ENCODE measurements at places on chromosomes 12 and 14.

DNA sequence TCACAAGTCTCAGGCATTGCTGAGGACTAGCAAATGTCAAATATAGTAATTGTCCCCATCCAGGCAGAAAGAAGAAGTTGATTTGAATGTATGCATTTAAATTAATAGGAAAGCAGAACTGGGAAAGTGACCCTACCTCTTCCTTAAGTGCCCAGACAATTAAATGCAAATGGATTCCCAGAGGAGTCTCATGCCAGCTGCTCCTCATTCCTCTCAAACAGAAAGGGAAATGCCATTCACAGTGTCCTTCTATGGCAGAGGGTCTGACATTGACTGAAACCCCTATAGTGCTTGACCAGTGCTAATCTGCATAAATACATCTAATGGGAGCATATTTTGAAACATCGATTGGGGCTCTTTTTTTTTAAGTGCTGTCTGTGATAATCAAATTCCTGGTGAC lies 292.4 kb upstream of the SEL1L start:
- DNase-seq = no peak

DNA sequence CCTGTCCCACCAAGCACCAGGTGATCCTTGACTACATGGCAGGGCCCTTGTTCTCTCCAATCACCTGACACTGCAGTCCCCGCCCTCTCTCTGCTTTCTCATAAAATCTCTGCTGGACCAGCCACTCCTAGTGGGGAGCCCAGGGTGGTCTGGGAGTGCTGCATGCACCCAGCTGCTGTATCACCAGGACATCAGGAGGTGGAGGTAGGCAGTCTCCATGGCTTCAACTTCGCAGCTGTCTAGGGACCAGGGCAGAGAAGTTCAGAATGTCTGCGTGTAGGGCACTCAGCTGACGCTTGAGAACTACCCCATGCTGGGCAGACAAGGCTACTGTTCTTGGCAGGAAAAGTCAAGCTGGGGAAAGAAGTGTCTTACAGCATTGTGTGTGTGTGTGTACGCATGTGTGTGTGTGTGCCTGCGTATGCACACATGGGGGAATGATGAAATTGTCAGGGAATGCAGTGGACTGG lies 2.6 kb downstream of the WSCD2 start:
- DNase-seq = no peak

- DNase-seq = no peak
Measured at GRCh38 chr12:20716985-20717384, 21.9 kb downstream of the SLCO1C1 start.

DNA sequence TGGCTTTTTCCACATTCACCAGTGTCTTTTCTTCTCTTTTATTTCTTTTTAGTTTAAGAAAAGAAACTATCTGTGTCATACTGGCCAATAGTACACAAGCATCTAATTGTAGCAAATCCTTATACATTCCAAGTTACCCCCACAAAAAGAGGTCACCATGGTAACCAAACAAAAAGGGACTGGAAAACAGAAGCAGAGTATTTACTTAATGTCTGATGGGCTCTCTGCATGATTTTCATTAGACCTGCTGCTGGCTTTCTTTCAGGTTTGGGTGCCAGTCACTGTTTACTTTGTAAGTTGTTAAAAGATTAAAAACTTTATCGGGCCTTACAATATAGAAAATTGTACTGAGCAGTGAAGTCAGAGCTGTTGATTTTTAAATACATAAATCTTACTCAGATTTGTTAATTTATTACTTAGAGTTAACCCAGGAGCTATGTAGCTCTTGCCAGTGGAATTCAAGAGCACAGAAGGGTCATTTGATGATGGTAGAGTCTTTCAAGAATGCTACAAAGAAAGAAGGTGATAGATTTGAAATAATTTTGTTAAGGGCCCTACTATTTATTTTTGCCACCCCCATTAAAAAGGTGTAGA lies 123.9 kb downstream of the BRMS1L start:
- no peak for DNase-seq

- no peak for DNase-seq
Measured at GRCh38 chr12:75774261-75775052, 257.1 kb downstream of the PHLDA1 start.

DNA sequence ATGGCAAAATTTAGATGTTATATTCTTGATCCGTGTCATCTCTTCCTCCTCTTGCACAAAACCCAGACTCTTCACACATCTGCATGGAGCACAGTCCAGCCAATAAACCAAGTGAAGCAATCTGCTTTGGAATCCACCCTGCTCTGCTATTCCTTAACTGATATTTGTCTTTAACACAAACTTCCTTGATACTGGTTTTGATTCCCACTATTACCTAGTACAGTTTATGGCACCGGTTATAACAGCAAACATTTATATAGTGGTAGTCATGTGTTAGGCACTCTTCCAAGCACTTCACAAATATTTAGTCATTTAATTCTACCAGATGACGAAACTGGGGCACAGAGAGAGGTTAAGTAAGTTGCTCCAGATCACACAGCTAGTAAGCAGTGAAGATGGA lies 12.5 kb downstream of the STYK1 start:
- peak; percentile 63 for DNase-seq
